ENCODE measurements at places on chromosomes 16 and 17.

DNA sequence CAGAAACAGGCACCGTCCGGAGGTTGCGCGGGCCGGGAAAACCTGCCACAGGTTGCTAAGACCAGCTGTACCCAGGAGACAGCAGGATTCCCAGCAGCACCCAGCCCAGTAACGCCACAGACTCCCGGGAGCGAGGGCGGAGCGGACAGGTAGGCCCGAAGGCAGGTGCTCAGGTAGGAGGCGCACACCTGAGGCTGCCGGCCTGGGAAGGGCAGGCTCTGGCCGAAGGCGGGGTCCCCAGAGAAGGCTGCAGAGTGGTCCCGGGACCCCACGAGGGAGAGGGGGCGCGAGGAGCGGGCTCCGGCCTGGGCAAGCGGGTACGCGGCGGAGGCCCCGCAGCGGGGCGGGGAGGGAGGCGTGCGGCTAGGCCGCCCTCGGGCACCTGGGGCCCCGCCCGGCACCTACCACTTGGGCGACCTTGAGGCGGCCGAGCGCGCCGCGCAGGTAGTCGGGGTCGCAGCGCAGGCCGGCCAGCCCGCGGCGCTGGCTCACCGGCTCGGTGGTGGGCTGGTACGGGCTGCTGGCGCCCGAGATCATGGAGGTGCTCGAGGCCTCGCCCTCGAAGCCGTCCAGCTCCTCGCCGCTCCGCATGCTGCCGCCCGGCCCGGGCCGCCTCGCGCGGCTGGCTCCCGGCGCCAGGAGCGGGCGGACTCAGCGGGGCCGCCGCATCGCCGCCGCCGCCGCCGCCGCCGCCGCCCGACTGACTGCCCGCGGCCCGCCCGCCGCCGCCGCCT is 441 bp downstream of the CMTM4 start:
- DNase-seq, result no peak

GRCh38 chr17:34443619-34444469 is 80.8 kb upstream of the CCL1 start:
- DNase-seq, result no peak

DNA sequence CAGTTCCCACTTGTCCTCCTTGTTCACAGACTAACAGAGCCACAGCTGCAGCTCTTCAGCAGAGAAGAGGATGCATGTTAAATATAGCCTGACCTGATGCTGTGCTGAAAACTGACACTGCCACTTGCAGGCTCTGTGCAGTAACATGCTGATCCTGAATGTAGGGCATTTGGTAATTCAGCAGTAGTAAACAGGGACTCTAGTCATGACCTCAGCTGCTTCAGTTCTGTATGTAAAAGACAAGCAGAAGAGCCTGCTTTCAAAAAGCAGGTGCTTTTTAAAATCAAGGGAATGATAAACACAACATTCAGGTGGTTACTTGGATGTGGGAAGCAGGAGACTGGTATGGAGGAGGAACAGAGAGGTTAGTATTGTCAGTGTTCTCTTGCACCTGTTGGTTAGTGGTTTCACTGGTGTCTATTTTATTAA is 33.8 kb downstream of the ESRP2 start:
- DNase-seq, result no peak

DNA sequence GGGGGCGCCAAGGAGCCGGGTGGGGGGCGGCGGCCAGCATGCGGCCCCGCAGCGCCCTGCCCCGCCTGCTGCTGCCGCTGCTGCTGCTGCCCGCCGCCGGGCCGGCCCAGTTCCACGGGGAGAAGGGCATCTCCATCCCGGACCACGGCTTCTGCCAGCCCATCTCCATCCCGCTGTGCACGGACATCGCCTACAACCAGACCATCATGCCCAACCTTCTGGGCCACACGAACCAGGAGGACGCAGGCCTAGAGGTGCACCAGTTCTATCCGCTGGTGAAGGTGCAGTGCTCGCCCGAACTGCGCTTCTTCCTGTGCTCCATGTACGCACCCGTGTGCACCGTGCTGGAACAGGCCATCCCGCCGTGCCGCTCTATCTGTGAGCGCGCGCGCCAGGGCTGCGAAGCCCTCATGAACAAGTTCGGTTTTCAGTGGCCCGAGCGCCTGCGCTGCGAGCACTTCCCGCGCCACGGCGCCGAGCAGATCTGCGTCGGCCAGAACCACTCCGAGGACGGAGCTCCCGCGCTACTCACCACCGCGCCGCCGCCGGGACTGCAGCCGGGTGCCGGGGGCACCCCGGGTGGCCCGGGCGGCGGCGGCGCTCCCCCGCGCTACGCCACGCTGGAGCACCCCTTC is 484 bp downstream of the FZD2 start:
- DNase-seq, result peak; percentile 66

- peak; percentile 62 for DNase-seq
These were observed 17.1 kb upstream of the TNS4 start for GRCh38 chr17:40518401-40519088.

DNA sequence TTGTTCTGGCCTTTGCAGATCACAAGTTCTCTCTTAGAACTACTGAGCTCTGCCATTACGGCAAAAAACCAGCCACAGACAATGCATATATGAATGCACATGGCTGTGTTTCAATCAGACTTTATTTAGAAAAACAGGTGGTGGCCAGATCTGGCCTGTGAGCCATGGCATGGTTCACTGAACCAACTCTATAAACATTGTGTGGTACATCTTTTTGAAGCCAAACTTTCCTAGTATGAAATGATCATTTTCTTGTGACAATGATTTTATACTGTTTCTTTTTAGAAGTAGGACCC is 65.9 kb upstream of the AMZ2 start:
- DNase-seq, result no peak

GRCh38 chr17:78124081-78124835 is 4.3 kb downstream of the TMC6 start:
- no peak for DNase-seq

GRCh38 chr16:66131895-66132294 is 234.6 kb upstream of the CDH5 start:
- peak; percentile 63 for DNase-seq

GRCh38 chr16:30112197-30113030 is 923 bp downstream of the GDPD3 start:
- DNase-seq, result peak; percentile 45

GRCh38 chr17:70115126-70115525 is 40.1 kb downstream of the KCNJ16 start:
- no peak for DNase-seq

GRCh38 chr17:21039839-21040575 is 2.8 kb downstream of the USP22 start:
- DNase-seq, result peak; percentile 56

GRCh38 chr17:9037736-9038135 is 16.4 kb downstream of the NTN1 start:
- DNase-seq, result no peak

GRCh38 chr16:88469615-88470395 is 16.7 kb downstream of the ZFPM1 start:
- no peak for DNase-seq

DNA sequence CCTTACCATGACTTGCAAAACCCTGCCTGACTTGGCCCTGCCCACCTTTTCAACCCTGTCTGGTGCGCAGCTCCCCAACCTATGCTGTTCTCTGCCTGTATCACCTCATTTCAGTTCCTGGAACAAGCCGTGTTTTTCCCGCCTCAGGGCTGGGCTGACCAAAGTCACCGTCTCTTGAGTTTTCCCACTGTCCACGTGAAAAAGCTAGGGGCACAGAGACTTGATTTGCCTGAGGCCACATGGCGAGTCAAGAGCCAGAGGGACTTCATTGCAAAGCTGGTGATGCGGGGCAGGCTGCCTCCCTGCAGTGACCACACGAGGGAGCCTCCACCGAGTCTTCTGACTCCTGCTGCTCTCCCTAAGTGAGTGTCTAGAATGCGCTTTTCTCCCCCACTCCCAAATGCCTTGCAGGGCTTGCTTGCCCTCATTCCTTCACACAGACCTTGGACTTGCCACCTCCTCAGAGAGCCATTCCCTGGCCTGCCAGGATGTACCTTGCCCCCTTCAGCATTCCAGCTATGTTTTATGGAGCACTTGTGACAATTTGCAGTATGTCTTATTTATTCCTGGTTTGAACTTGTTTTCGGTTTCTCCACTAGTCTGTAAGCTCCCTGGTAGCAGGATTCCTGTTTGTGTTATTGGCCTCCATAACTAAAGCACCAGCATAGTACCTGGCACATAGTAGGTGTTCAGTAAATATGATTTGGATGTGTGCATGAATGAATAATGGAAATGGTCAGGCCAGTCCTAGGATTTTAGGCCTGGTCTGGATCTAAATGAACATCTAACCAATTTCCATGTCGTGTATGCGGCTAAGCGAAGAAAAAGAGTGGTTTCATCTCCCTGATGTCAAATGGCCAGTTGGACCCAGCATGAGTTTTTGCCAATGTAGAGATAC is 252.3 kb downstream of the SNX29 start:
- peak; percentile 79 for DNase-seq

DNA sequence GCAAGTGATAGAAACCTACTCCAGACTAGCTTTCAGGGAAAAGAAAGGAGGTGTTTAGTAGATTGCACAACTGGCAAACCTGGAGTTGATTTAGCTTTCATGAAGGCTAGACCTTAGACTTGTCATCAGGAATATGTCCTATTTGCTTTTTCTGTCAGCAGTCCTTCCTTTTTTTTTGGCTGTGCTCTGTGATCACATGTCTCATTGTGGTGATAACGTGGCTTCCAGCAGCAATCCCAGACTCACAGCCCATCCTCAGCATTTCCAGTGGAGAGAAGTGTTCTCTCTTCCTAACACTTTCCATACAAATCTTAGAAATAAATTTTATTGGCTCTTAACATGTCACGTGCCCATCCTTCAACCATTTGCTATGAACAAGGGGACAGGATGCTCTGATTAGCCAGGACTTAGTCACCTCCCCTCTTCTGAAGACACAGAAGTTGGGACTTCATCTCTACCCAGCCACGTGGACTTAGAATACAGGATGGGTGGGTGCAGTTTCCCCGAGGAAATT is 74.7 kb downstream of the CDH13 start:
- no peak for DNase-seq

DNA sequence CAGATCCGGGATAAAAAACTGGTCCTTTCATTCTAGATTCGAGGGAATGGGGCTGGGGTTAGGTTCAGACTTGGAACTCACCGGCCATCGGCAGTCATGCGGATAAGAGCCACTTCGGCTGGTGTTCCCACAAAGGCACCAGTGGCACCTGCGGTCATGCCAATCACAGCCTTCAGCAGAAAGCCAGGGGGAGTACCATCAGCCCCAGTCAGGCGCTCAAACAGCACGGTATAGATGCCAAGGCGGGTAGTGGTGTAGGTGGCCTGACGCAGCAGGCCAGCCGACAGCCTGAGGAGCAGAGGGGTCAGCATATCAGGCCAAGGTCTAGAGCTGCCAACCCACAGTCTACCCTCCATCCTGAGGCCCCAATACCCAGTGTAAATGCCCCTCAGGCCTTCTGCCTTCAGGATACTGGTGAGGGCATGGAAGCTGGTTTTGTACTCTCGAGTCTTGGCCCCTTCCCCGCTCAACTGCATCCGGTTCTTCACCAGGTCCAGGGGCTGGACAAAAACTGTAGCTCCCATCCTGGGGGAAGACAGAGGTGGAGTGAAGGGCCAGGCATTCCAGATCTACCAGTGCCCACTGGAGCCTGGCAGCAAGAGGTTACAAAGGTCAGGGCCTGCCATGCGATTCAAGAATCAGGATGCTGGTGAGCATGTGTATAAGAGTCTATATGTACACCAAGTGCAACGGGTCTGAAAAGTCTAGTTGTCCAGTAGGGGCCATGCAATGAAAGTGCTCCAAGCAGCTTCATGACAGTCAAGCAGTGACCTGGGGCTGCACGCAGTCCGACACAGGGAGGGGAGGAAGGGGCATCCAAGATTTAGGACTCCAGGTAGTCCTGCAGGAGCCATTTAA is 929 bp downstream of the SLC25A11 start:
- DNase-seq, result no peak

GRCh38 chr17:81090361-81091136 is 55.6 kb downstream of the BAIAP2 start:
- DNase-seq, result peak; percentile 13

DNA sequence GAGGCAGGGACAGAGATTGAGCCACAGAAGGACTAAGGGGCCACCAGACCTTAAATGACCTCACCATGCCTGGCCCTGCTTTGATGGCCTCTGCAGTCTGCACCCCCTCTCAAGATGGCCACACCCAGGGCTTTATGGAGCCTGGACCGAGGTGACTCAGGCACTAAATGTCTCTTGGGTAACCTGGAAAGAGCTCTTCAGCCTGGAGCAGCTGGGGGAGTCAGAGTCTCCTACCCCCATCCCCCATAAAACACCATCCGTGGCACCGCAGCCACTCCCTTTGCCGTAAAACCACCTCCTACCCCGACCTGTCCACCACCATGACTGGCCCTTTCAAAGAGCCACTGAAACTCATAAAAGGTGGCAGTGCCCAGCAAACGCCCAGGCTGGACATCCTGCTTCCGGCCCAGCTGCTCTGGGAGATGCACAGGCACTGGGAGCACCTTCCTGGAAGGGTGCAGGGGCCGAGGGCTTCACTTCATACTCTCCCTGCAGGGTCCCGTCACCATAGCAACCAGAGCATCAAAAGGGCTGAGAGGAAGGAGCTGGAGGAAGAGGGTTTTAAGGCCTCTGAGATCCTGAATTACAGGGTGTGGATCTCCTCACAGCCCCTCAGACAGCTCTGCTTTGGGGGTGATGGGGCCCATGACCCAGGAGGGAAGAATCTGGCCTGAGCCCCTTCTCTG is 22.3 kb downstream of the FOXN1 start:
- peak; percentile 39 for DNase-seq

- DNase-seq, result peak; percentile 16
These were observed 43.6 kb upstream of the PEMT start for GRCh38 chr17:17635126-17635525.

DNA sequence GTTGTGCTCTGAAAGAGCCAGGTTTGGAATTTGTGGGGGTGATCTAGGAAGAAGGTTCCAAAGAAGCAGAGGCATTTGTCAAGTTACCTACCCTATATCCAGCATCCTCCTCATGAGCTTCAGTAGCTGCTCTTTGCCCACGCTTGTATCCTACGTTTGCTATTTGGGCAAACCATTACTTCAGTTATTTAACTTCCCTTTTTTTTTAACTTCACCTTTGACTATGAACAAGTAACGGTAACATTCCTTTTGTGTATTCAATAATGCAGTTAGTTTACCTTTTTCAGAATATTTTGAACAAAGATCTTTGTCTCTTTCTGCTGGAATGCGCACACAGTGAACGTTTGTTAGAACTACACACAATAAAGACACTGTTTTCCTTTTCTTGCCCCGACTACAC is 41.5 kb downstream of the CYB5B start:
- DNase-seq, result no peak

DNA sequence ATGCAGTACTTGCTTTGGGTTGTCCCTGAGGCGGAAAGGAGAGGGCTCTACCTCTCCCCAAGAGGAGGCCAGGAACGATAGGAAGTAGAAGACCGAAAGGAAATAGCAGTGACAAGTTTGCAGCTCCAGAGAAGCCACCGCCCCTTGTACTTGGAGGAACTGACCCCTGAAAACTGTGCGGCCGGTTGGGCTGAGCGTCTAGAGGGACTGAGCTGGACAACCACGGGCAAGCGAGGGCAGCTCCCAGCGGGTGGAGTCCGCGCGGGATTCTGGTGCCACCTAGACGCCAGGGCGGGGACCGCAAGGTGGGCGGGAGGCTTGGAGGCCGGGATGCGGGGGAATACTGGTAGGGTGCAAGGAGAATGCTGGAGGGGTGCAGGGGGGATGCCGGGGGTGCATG is 1.3 kb upstream of the SLC6A4 start:
- peak; percentile 56 for DNase-seq

GRCh38 chr16:234468-235305 is at the start of gene FAM234A:
Gene FAM234A (plus strand): TSS chr16:234821. CDS start chr16:254414, 19,593 bp downstream.
- DNase-seq, result peak; percentile 91

- no peak for DNase-seq
These were observed 16.9 kb downstream of the HOXB1 start for GRCh38 chr17:48513666-48514455.

GRCh38 chr17:67492824-67493517 is 115.9 kb downstream of the PITPNC1 start:
- DNase-seq, result no peak

- DNase-seq, result peak; percentile 50
These were observed 37.8 kb upstream of the MYOCD start for GRCh38 chr17:12627781-12628451.

Measured in EL (cell line).